ENCODE measurements at places on chromosomes 2 and 18.

- no peak for DNase-seq
Observed at GRCh38 chr18:47262301-47263149, 11.1 kb upstream of the SKOR2 start.

DNA sequence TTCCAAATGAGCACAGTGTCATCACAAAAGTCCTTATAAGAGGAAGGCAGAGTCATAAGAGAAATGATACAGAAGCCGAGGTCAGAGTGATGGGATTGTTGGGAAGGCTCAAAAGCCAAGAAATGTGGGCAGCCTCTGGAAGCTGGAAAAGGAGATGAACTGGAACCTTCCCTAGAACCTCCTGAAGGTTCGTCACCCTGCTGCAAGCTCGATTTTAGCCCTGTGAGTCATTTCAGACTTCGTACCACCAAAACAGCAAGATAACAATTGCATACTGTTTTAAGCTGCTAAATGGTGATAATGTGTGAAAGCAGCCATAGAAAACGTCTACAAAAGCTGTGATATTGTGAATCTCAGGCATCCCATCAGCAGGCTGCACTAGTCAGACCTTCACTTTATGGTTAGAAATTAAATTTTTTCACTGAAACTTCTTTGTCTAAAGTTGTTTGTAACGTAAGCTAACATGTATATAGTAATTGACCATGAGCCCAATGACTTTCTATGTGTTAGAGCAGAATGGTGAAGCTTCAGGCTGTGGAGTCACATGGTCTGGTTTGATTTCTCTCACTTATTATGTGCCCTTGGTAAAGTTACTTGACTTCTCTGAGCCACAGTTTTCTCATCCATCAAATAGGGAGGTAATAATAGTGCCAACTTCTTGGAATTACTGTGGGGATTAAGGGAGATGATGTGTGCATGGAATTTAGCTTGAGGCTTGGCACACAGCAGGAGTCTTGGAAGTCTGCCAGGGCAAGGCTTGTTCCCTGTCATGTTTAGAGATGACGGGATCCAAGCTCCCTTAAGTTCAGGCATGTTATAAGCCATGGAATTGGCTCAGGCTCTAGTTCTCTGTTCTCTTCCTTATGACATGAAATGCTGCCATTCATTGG, 132.0 kb upstream of the CCDC195 start:
- DNase-seq = no peak

DNA sequence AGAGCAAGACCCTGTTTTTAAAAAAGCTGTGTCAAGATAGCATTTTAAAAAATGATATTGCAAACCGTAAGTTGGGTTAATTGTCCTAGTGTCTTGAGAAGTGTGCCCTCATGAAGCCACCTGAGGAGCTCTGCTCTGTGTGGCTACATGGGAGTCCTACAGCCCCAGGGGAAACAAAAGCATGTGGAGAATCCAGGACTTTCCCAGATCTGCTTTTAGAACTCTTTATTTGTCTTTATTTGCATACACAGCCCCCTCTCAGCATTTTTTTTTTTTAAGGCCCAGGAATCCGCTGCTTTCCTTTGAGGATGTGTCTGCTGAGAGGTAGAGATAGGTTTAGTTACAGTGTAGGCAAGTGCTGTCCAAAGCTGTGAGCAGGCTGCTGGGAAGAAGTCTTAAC, 219.2 kb downstream of the FHOD3 start:
- no peak for DNase-seq

GRCh38 chr2:209943776-209944175, 58.7 kb upstream of the RPE start:
- no peak for DNase-seq

GRCh38 chr18:57668021-57668420, 46.4 kb upstream of the NARS1 start:
- DNase-seq = no peak

GRCh38 chr2:179571252-179571651, 290.2 kb downstream of the ZNF385B start:
- DNase-seq = no peak

GRCh38 chr2:54158311-54158710, 42.9 kb downstream of the ACYP2 start:
- DNase-seq = no peak

DNA sequence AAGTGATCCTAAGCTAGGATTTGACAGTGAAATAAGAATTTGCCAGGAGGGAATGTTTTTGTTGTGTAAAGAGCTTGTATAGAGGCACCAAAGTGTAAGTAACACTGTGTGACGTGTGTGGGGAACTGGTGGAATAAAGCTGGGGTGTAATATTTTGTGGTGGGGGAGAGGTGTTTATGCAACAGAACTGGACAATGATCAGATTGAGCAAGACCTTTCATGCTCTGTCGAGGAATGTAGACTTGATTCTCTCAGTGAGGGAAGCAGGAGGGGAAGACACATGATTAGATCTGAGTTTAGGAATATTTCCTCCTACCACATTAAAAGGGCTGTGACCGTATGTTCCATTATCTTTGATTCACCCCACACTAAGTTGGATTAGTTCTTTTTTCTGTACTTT, 43.6 kb downstream of the EFEMP1 start:
- no peak for DNase-seq

Measured in renal cortex interstitium (tissue), 15 donors.